ENCODE measurements at places on chromosomes 2 and 18.

DNA sequence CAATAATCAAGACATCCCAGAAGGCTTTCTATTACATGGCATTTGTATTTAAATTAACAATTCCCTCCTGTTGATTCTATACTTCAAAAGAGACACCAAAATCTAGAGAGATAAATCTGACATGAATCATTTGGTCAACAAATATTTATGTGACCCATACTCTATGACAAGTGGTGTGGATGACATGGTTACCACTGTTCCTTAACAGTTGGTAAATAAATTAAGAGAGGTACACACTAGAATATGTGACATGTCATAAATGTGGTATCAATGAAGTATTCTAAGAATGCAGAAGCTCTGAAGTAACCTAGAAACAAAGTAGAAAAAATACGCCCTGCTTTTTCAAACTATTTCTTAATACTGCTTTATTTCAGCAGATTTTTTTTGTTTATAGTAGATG is 255.4 kb downstream of the EXOC6B start:
- DNase-seq = no peak

DNA sequence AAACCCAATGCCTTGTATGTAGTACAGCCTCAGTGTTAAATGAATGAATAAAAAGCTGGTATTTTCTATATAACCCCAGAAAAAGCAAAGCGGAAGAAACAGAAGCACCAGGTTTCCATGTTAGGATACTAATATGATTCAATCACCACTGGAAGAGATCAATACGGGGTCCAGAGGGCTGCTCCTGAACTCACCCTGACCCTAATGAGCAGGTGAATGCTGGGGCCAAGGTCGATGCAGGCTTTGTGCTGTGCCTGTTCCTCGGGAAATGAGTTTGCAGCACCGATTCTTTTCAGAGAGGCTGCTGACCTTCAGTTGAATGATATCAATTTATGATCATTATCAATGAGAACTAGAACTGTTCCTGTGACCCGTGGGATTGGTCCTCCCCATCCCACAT is 228.5 kb downstream of the CDCA7 start:
- DNase-seq = no peak

- DNase-seq = peak; percentile 66
Observed at GRCh38 chr2:240568678-240569522, 616 bp downstream of the RNPEPL1 start.

GRCh38 chr2:147500229-147500628 is 344.6 kb upstream of the ACVR2A start:
- DNase-seq = no peak

- DNase-seq = no peak
Observed at GRCh38 chr18:56240405-56240804, 398.0 kb downstream of the TXNL1 start.

DNA sequence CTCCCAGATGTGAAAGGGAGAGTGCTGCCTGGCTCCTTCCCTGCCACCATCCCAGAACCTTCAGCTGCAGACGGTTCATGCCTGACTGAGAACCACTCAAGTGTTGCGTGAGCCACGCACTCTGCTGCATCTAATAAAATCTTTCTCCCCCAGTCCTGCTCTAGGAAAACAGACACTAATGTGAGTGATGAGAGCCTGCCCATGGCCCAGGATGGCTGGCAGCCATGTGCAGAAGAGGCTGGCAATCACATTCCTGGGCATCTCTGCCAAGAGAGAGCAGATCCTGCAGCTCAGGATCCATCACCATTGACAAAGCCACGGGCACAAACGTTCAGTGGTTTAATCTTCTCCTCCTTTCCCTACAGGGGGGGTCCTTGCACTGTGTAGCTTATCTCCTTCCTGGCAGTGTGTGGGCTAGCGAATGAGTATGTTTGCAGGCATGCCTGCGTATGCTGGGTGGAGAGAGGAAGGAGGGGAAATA is 477.5 kb downstream of the SLC4A3 start:
- no peak for DNase-seq

DNA sequence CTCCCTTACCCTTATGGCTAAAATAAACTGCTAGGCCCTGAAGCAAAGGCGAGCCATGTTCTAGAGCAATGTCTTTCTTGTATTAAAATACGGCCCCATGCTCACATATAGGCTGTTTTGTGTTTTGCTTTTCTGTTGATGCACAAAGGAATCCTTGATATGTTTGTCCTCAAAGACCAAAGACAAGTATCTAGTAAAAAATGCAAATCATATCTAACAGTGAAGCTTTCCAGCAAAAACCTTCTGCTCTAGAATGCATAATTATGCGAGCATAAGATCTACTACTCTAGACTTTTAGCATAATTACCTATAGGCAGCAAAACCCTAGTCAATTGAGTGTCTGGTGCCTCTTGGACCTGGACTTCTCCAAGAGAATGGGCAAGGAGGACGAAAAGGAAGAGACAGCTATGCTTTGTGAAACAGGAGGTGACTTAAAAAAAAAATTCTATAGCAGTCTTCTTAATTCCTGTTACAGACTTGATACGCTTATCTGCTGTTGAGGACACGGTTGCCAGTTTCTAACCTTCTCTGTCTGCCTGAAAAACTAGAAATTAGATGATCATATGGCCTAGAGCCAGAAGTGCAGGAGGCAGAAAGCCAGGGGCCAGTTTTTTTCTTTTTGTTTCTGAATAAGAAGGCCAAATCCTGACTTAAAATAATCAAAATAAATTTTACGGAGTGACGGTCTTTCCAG is 1.5 kb upstream of the AMMECR1L start:
- no peak for DNase-seq

DNA sequence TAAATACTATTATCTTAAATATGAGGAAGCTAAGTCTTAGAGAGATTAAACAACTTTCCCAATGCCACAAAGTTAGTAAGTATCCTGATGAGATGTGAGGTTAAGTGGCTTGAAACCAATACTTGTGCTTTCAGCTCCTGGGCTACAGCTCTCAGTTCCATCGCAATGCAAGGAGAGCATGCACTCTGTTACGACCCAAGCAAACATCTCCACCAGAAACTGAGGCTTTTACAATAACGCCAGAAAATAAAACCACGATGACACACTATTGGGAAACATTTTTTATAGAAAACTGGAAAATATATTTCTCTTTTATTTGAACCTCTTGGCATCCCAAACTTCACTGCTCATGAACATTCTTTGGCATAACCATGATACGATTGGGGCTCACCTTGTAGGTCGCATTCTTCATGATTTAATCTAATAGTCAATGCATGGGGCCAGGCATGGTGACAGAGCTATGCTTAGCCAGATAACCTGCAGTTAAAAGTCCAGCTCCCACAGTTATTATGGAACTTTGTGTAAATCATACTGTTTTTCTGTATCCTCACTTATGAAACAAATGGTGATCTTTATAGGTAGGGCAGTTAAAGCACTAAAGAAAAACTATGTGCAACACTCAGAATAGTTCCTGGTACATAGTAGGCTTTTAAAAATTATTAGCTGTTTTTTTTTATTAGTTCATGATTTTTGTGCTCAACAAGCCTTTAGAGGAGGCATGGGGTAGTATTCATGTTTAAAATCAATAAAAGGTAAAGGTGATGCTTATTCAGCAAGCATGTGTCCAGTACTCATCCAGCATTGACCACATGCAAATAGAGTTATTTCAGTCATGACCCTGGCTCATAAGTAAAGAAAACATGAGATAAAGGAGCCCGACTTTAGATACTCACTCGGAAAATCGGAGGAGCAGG is 238.3 kb upstream of the TRIB2 start:
- no peak for DNase-seq

DNA sequence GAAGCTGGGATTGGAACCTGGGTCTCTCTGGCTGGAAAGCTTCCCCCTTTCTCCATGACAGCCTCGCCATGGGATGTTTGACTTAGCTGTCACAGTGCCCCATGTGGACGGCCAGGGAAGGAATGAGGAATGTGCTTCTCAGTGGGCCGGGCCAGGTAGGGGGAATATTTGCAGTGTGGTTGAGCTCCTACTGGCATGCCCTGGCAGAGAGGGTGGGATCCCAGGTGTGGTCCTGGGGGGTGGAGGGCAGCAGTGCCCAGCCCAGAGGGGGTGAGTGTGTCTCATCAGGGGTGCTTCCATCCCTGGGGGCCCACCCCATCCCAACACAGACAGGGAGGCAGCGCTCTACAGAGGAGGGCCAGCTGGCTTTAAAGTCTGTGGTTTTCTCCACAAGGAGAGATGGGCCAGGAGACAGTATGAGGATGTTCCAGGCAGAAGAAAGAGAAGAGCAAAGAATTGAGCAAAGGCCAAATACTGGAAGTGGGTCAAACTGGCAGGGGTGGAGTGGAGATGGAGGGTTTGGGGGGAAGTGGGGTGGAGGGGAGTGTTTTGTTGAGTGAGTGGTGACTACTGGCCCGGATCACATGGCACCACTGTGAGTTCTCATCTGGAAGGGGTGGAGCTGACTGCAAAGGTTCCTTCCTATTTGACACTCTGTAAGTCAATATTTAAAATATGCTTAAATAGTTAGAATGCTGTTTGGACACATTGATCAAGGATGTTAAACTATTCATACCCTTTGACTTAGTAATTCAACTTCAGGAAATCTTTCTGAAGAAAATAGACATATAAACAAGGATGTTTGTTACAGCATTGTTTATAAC is 94.0 kb downstream of the MYCN start:
- no peak for DNase-seq

DNA sequence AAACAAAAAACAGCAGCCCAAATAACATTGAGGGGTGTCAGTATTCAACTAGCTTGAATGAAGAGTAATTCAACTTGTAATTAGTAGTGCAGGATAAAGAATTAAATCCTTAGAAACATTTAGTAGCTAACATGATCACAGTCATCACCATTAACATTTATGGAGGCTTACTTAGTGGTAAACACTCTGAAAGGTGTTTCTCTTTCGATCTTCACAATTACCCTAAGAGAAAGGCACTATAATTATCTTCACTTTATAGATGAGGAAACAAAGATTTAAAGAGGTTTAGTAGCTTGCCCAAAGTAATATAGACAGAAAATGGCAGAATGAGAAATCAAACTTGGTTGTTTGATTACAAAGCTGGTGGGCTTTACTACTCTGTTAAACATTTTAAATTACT is 81.5 kb downstream of the GAREM1 start:
- no peak for DNase-seq

GRCh38 chr2:43491065-43491639 is 104.7 kb downstream of the THADA start:
- DNase-seq = no peak

DNA sequence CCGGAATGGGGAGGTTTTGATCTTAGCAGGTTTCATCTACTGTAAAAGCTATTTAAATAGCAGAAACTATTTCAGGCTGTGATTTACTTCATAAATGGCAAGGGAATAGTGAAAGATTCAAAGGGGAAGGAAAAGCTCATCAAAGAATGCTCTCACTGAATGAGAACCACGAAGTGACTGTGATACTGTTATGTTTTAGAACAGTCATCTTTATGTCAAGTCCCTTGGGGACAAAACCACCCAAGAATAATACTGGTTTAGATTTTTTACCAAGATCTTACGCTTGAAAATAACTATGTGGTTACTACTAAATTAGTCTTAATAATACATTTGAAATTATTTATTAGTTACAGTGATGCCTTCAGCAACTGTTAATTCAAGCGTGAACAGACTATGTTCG is 28.1 kb downstream of the FARSB start:
- DNase-seq = no peak

Measured in upper lobe of left lung (tissue), 6 donors.